Germinal center (tissue), 1 donor: ENCODE measurements at places on chromosomes 6 and 20.

- DNase-seq: no peak
These were observed 161.4 kb downstream of the TMEM242 start for GRCh38 chr6:157161912-157162311.

- no peak for DNase-seq
These were observed 39.6 kb upstream of the AAR2 start for GRCh38 chr20:36196676-36197075.

GRCh38 chr20:23341073-23341472 is 9.5 kb upstream of the NXT1 start:
- no peak for DNase-seq

DNA sequence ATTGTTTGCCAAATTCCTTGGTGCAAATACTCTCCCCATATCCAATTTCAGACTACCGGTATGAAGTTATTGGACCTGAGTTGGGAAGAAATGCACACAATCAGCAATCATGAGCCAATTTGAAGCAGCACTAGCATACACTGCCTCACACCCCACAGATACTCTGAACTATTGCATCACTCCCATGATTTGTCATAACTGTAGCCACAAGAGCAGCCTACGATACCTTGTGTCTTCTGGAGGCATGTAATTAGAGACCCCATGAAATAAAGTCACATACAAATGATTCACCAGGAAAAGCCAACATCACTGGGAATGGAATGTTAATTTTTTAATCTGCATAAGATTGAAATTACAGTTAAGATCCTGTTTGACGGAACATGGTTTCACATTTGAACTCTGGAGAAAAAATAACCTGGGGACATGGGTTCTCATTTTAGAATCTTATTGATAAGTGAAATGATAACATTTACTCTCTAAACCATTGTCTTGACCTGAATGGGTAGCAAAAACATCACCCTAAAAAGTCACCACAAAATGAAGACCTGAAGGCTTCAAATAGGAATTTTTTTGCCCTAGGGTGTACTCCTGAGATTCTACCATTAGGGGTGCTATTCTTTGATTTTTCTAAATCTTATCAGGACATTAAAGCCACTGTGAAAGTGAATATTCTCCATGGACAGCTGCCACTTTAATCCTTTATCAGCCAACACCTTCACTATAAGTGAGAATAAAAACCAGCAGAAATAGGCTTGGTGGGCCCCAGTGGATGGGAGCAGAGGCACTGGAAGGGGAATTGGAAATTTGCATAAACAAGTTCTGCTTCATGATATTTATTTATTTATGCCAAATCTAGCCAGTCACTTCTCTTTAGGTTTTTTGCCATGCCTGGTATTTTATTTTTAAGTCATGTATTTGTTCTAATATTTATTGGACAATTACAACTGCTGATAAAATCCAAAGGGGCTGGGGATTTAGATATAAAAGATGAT is 34.5 kb upstream of the HBS1L start:
- DNase-seq: peak; percentile 32

- no peak for DNase-seq
These were observed 48.4 kb downstream of the PLAGL2 start for GRCh38 chr20:32158943-32159660.

DNA sequence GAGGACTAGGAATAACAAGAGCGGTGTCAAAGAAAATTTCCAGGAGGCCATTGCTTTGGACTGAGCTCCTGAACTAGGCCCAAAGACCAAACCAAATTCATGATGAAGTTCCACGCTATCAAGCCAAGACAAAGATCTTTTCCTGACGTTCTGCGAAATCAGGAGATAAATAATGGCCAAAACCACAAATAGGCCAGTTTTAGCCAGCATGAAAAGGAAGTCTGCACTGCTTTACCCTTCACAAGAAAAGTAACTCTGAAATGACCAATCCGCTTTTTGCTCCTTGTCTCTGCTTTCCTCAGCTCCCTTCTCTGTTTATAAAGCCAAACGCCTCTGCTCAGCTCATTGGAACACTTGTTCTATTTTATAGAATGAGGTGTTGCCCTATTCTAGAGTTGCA is 6.7 kb downstream of the NCOA5 start:
- no peak for DNase-seq

GRCh38 chr6:15430186-15430585 is 184.3 kb downstream of the JARID2 start:
- DNase-seq: no peak

GRCh38 chr20:51789434-51789833 is 12.9 kb downstream of the SALL4 start:
- DNase-seq: no peak

DNA sequence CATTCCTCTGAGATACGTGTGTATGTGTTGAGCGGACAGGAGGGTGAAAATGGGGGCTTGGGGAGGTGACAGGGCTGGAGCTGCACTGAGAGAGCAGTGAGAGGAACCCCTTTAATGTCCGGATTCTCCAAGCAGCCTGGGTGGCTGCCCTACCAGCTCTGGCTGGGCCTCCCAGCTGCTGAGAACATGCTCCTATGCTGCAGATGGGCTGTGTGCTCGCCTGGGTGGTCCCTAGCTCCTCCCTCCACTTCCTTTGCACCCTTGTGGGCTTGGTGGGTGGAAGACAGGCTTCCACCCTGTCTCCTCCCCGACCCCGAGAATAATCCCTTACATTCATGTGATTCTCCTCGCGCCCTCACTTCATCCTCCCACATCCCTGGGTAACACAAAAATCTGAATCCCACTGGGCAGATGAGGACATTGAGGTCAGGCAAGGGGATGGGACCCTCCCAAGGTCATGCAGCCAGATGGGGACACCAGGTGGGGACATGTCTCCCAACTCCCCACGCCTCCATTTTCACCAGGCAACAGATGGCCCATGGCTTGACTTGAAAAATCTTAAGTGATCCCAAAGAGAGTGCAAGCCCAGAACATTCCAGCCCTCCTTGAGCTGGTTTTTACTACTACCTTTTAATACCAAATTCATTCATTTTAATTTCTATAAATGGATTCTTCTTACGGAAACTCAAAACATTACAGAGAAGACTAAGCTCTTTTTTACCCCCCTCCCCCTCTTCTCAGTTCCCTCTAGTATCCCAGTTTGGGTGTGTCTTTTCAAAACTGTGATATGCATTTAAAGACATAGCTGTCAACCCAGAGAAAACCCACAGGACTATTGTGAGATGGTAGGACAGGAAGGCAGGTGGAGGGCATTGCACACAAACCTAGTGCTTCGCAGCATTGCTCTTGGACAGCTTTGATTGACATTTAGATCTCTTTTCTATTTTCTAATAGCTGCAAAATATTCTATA is 5.0 kb upstream of the PDRG1 start:
- no peak for DNase-seq

DNA sequence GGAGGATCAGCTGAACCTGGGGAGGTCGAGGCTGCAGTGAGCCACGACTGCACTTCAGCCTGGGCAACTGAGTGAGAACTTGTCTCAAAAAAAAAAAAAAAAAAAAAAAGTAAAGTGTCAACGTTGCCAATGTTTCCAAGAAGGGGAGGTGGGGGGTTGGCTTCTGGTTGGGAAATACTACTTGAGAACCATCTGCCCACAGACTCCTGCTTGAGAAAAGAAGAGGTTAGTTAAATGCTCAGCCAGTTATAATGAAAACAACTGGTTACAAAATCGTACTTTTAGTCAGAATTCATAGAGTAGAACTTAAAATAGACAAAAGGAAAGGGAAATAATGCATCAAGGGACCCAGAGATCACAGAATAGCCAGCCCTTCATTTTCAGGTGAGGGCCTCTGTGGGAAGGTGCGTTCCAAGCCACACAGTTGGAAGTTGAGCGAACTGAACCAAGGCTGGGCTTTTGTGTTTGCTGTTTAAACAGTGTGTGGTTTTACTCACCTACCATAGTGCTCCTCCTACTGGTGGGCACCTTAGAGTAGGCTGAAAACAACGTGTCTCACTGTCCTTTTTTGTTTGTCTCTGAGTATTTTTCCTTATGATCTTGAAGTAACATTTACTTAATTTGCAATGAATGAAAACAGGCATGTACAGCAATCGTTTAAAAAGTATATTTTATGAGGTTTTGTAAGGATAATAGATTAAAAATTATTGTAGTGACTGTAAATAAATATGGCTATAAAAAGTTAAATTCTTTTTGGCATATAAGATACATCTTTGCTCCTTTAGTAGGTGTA is 200.7 kb downstream of the BCAS1 start:
- DNase-seq: peak; percentile 67

DNA sequence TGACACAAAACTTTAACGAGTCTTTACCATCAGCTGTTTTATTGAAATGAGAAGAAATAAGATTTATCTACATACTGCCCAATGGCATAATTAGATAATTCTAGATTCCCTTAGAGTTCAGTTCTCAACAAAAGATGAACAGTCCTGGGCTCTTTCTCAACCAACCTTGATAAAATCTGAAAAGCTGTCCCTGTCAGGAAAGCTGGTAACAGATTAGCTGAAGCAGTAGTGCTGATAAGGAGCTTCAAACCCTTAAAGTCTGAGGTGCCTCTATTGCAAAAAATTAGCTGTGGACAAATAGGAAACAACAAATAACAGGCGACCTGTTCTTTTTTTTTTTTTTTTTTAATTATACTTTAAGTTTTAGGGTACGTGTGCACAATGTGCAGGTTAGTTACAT is 35.9 kb upstream of the FAM135A start:
- no peak for DNase-seq

GRCh38 chr6:56746767-56747504 is 104.2 kb upstream of the DST start:
- DNase-seq: no peak

- DNase-seq: no peak
These were observed 68.5 kb upstream of the TOP1 start for GRCh38 chr20:40960101-40960500.

DNA sequence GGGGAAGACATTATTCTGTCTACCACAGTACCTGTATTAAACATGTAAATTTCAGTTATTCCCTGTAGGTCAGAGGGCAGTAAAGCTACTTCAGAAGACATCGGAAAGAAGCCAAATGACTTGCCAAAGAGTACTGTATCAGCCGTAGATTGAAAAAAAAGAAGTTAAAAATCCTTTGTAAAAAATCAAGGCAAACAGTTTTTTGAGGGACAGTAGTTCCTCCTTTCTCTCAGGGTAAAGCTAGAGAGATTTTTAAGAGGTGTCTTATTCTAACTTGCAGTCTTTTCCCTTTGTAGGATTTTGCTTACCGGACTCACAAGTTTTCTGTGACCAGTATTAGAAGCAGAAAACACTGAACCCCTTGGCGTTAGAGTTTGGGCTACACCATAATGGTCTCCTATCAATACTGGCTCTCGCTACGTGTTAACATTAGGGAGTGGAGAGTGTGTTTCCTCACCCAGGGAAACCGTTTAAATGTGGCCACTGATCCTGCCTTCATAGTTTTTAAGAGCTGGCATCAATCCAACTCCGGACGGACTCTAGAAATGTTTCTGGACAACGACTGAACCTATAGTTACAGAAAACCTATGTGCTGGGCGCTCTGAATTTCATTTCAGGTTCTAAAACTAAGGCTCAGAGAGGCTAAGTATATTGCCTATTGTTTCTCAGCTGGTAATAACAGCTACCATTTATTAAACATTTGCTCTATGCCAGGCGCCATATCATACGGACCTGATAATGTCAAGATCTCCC is 1.3 kb upstream of the ASXL1 start:
- no peak for DNase-seq

DNA sequence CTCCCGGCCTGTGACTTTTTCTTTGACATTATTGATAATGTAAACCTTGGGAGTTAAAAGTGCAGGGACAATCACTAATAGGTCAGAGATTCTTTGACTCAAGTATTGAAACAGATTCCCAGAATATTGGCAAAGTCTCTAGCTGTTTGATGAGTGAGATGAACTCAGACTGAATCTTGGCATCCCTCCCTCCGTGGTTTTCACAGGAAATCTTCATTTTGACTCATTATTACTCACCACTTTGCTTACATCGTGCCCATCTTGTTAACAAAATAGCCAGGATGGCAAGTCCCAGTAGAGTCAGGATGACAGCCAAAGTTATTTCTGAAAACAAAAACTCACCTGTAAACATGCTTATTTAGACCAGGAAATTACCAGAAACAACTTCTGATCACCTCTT is 2.0 kb downstream of the TSBP1 start:
- DNase-seq: no peak

DNA sequence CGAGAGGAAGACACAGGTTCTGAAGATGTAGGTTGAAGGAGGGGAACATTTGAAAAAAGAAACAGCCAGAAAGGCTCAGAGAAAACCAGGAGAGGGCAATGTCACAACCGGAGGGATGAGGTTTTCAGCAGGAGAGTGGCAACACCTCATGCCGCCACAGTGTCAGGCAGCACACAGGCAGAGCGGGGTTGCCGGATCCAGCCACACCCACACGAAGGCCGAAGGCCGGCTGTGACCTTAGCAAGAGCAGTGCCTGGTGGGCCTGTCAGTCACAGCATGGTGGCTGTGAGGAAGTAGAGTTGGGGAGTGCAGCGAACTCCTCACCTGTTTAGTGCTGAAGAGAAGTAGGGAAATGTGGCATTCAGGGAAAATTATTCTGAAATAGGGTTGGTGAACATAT is 14.0 kb downstream of the HDDC2 start:
- DNase-seq: no peak

- DNase-seq: no peak
These were observed 71.5 kb downstream of the SLC23A2 start for GRCh38 chr20:4929686-4930397.

GRCh38 chr20:3407771-3408637 is 535 bp upstream of the DNAAF9 start:
- DNase-seq: peak; percentile 91

GRCh38 chr20:34883087-34883688 is 6.8 kb downstream of the ACSS2 start:
- DNase-seq: no peak

GRCh38 chr6:144722925-144723324 is 437.8 kb downstream of the UTRN start:
- DNase-seq: no peak

GRCh38 chr6:142913036-142913510 is 31.9 kb downstream of the HIVEP2 start:
- no peak for DNase-seq

DNA sequence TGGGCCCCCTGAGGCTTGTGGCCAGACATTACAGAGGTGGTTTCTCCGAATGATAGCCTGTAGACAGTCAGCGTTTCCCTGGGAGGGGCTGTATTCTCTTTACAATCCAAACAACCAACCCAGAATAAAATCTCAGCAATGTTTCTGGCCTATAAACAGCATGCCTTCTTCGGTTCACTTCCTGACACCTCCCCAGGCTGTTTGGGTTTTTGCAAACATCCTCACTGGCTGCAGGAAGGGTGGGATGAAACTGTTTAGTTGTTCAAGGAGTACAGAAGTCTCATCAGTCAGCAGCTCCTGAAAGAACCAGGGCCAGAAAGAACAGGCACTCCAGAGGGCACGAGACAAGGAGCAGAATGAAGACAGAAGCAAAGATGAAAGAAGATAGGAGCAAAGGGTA is 350.0 kb downstream of the QKI start:
- no peak for DNase-seq

DNA sequence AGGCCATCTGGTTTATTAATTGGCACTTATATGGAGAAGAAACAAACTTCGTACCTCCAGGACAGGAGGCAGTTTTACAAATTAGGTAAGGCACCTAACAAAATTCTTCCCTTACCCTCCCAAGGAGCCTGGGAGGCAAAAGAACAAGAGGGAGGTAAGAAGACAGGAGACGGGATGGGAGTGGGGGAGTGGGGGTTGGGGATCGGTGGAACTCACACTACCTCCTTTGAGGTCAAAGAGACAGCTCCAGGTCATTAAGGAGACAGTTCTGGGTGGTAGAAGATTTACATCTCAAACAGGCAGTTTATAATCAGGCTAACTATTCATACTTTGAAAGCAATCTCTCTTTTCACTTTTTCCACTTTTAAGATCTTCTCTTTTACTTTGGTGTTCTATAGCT is 112.3 kb upstream of the HDAC2 start:
- no peak for DNase-seq

GRCh38 chr6:156691018-156691417 is 86.2 kb upstream of the ARID1B start:
- peak; percentile 31 for DNase-seq
